ENCODE measurements at places on chromosomes 5 and 9.

DNA sequence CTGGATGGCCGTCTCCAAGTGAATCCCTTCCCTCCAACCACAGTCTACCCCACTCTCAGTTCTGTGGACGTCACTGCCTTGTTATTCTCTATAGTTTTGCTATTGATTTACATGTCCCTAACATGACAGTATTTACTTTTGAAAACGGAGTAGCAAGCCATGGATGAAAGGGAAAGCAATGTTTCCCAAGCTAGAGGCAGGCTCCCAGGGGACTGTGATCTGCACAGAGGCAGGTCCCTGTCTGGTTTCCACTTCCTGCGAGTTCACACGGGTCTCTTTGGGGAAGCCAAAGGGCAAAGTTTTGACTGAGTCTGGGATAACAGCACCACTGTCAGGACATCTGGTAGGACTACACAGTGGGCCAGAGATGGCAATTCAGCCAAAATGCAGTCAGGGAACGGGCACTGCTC is 12.7 kb downstream of the C9orf153 start:
- H3K36me3 ChIP-seq: no peaks in the 10 kb centered on the region
- DNase-seq: peak; percentile 80
- H3K4me3 ChIP-seq: peak overlapping the region; percentile 15
- no peak overlapping the region for H3K27ac ChIP-seq

DNA sequence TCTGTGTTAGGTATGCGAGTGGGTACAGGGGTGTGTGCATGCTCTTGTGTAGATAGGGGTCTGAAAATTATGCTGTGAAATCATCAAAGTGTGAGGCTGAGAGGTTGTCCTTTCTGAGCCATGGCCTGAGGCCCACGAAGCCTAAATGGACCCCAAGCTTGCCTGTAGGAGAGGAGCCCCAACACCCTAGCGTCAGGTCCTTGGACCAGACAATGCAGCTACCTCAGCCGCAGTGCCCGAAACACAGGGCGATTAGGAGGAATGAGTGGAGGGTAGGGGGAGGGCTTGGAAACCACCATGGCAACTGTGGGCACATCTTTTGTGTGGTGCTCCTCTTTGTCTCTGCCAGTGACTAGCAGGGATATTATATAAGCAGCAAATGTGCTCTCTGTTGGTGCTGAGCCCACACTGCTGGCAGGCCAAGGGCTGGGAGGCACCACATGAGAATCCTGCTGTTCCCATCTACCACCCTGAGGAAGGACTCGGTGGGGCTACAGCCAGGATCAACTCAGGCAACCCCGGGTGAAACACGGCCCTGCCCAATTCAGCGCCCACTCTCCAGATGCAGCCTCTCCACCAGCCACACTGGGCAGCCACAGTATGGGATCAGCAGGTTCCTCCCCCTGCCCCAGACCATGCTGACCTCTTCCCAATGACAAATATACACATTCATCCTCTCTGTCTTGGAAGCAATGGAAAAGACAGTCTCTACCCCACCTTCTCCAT is 84.6 kb upstream of the FSTL4 start:
- peaks cover 16% of the 10 kb centered on the region for H3K4me1 ChIP-seq
- H3K36me3 ChIP-seq: no peaks in the 10 kb centered on the region
- H3K27ac ChIP-seq: no peak overlapping the region
- H3K27me3 ChIP-seq: no peaks in the 10 kb centered on the region
- no peak overlapping the region for H3K4me3 ChIP-seq

DNA sequence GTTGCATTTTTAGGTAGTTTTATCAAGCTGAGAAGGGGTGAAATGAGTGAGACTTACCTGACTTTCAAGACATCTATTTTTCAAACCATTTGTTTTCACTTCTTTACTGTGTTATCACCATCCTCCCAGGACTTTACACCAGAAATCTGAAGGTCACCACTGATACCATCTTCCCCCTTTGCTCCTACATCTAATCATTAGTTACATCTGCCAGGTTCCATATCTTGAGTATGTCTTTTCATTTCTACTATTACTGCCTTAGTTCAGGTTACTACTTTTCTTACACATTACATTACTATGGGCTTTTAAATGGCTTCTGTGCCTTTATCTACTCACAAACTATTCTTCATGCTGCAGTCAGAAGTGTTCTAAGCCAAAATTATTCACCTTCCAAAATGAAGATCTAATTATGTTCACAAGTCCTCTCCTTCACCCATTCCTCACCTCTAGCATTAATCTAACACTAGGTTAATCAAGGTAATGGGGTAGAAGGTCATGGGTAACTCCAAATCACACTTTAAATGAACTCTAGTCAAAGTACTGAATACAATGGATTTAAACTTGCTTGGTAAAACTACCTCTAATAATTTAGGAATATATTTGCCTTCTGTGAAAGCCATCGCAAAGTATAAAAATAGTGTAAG is 2.1 kb upstream of the HSDL2 start:
- no peak for DNase-seq
- H3K27me3 ChIP-seq: no peaks in the 10 kb centered on the region

GRCh38 chr9:31519424-31519823 is 865.0 kb upstream of the ACO1 start:
- no peak overlapping the region for H3K27ac ChIP-seq
- H3K4me1 ChIP-seq: peaks cover 5% of the 10 kb centered on the region
- no peak for DNase-seq
- no peaks in the 10 kb centered on the region for H3K36me3 ChIP-seq
- no peaks in the 10 kb centered on the region for H3K27me3 ChIP-seq
- no peak overlapping the region for H3K4me3 ChIP-seq

DNA sequence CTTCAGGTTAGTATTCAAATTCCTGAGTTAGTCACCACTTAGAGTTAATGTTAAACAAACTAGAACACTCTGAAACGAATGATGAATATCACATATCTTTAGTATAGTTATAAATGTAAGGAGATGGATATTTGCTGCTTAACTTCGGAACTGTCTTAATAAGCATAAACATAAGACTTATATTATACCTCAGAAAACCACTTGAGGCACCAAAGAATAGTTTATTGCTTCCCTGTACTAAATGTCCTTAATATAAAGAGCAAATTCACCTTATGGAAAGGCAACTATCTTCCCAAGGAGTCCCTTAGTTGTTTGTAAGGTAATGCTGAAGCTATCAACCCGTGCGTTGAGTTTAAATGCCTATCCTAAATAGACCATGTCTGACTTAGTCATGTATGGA is 300.0 kb upstream of the ADAMTSL1 start:
- DNase-seq: no peak
- no peak overlapping the region for H3K27ac ChIP-seq
- no peaks in the 10 kb centered on the region for H3K27me3 ChIP-seq
- H3K4me3 ChIP-seq: no peak overlapping the region
- no peaks in the 10 kb centered on the region for H3K36me3 ChIP-seq
- H3K4me1 ChIP-seq: no peaks in the 10 kb centered on the region

- H3K36me3 ChIP-seq: no peaks in the 10 kb centered on the region
- H3K27ac ChIP-seq: no peak overlapping the region
- no peaks in the 10 kb centered on the region for H3K4me1 ChIP-seq
- H3K4me3 ChIP-seq: no peak overlapping the region
- H3K27me3 ChIP-seq: no peaks in the 10 kb centered on the region
Measured at GRCh38 chr9:100626949-100627348, 49.1 kb downstream of the CAVIN4 start.

- DNase-seq: no peak
- H3K27ac ChIP-seq: no peak overlapping the region
- H3K4me1 ChIP-seq: no peaks in the 10 kb centered on the region
- H3K36me3 ChIP-seq: no peaks in the 10 kb centered on the region
Measured at GRCh38 chr5:142864290-142865260, 94.4 kb downstream of the ARHGAP26 start.

GRCh38 chr5:159763562-159763961 is 152.7 kb upstream of the ADRA1B start:
- no peaks in the 10 kb centered on the region for H3K4me1 ChIP-seq
- no peak overlapping the region for H3K27ac ChIP-seq
- no peak for DNase-seq
- H3K27me3 ChIP-seq: no peaks in the 10 kb centered on the region

GRCh38 chr9:107177243-107177839 is 105.7 kb upstream of the RAD23B start:
- no peak for DNase-seq
- no peaks in the 10 kb centered on the region for H3K27me3 ChIP-seq

DNA sequence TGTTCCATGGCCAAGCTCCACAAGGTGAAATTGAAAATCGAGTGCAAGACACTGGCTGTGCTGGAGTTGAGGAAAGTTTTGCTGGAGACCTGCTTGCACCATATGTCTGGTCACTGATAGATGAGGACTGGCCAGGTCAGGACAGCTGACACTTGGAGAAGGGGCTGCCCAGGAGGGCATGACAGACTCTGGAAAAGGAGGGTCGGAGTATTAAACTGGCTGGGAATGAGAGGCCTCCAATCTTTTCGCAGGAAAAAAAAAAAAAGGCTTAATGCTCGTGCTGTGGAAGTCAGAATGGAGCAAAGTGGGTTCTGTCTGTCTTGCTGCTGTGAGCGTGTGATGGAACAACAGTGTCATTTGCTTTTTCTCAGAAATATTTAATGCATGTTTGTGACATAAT is 5.5 kb downstream of the TENT4A start:
- H3K36me3 ChIP-seq: peaks cover 20% of the 10 kb centered on the region
- no peaks in the 10 kb centered on the region for H3K27me3 ChIP-seq
- H3K4me1 ChIP-seq: peaks cover 41% of the 10 kb centered on the region
- no peak for DNase-seq

DNA sequence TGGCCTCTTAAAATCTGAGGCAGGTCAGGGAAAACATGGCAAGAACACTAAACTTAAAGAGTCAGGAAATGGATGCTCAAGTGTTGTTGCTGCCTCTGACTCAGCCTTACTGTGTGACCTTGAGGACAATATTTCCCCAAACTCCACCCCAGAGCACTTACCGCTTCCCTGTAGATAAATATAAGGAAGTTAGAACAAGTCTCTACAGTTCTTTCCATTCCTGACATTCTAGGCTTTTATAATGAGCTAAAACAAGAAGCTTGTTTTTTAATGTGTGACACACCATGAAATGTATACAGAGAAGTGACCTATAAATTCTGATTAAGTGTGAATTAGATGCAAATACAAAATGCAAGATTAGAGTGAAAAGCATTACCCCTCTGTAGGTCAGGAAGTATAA is 129.3 kb downstream of the GRIA1 start:
- no peaks in the 10 kb centered on the region for H3K27me3 ChIP-seq
- no peak for DNase-seq
- H3K36me3 ChIP-seq: no peaks in the 10 kb centered on the region
- no peak overlapping the region for H3K27ac ChIP-seq

DNA sequence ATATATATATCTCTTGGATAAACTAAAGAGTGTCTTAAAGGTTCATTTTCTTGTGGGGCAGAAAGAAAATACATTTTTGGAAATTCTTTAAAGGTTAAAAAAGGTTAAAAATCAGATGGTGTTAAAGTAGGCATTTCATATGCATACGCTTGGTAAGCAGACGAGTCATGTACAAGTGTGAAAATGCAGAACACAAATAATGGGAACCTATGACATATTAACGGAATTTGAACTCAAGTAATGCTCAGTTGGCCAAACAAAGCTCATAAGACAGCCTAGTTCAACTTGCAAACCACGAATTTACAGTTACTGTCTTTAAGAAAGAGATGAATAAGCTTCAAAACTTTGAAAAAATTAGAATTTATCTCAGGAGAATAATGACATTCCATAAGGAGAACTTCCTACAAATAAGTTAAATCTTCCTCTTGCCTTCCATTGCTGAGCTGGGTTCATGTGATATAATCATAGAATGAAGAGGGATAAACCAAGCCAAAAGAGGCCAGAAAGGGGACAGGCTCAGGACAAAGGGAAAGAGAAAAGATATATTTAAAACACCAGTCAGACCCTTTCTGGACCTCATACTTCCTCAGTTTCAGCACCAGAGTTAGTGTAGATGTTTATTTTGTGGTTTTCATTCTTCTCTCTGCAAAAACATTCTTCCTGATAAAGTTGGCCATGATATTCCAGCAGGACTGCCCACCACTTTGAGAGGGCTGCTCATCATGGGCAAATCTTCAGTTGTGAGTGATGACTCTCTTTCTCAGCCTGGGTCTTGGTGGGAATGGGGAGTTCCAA is 256.7 kb upstream of the CD180 start:
- no peak for DNase-seq
- H3K4me1 ChIP-seq: no peaks in the 10 kb centered on the region
- no peaks in the 10 kb centered on the region for H3K27me3 ChIP-seq
- no peak overlapping the region for H3K27ac ChIP-seq

DNA sequence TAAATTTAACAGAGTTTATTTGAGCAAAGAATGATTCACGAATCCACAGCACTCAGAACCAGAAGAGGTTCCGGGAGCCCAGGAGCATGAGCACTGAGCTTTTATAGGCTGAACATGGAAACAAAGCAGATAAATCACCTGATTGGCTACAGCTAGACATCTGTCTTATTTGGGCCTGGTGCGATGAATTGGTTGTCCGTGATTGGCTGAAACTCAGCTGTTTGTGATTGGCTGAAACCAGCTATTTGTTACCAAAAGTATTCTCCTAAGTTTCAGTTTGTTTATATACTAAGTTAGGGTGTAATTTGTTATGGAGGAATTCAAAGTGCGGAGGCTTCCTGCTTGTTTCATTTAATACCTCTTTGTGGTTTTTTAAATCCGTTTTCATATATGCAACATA is 15.8 kb upstream of the LCP2 start:
- no peak overlapping the region for H3K27ac ChIP-seq
- no peak overlapping the region for H3K4me3 ChIP-seq
- peaks cover 11% of the 10 kb centered on the region for H3K4me1 ChIP-seq
- no peaks in the 10 kb centered on the region for H3K36me3 ChIP-seq

DNA sequence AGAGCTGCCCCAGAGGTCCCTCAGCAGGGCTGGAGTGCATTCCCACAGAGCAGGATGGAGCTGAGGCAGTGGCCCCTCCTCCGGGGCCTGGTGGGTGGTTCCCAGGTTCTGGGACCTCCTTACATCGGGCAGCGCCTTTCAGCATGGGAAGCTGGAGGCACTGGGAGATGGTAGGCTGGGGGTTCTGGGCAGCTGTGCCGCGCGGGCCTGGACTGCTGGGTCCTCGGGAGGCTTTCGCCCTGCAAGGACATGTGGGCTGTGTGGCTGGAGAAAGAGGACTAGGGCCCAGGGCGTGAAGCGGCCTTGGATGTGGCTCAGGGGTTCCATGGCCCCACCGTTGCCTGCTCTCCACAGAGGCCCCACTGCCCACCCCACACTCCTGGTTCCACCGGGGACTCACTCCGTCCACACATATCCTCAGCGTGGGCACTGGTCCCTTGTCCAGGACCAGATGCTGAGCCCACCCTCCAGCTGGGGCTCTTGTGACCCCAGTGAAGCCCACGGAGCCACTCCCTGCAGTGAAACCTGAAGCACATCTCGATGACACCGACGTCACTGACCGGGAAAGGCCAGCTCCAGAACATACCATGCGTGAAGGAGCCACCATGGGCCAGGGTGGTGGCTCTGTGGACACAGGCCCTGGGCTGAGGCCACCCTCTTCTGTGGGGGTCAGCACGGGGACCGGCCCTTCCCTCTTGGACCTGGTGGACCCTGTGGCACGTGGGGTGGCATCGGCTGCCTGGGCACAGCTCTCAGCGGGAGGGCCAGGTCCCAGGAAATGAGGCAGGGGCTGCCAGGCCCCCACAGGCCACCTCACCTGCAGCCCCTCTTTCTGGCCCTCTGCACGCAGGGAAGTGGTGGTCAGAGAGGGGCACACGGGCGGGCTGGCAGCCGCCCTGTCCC is 31.5 kb upstream of the NKD2 start:
- H3K27me3 ChIP-seq: no peaks in the 10 kb centered on the region
- H3K4me3 ChIP-seq: no peak overlapping the region
- DNase-seq: no peak
- H3K4me1 ChIP-seq: no peaks in the 10 kb centered on the region
- no peak overlapping the region for H3K27ac ChIP-seq
- no peaks in the 10 kb centered on the region for H3K36me3 ChIP-seq

Data from GM12878 (cell line).